Suprapubic skin (tissue), 4 donors: ENCODE measurements at places on chromosomes 1 and 21. TPM values are rescaled to one million over a fixed set of nuclear protein-coding genes. Genes with fewer than 3 reads are reported as not detected.

PIGR gene
- total RNA-seq: 0.49 TPM

ANGPTL3 gene
- 0.32 TPM for total RNA-seq

NBPF6 gene
- total RNA-seq: not detected

CGN gene
- 38.5 TPM for total RNA-seq

SUSD4 gene
- 5.3 TPM for total RNA-seq

TRMT13 gene
- total RNA-seq: 14.9 TPM

IL23R gene
- not detected for total RNA-seq

HIVEP3 gene
- 13.4 TPM for total RNA-seq

CCDC27 gene
- not detected for total RNA-seq

CD1E gene
- 9.8 TPM for total RNA-seq

MOB3C gene
- total RNA-seq: 8.0 TPM

PAQR6 gene
- total RNA-seq: 5.8 TPM

MARCKSL1 gene
- 12.8 TPM for total RNA-seq

LIN28A gene
- not detected for total RNA-seq

TOR1AIP1 gene
- total RNA-seq: 49.6 TPM

SPRR3 gene
- not detected for total RNA-seq

CRNN gene
- total RNA-seq: 3.5 TPM

GRHL3 gene
- 154 TPM for total RNA-seq

OR2AK2 gene
- total RNA-seq: not detected
